ENCODE measurements at places on chromosomes 16 and 17. TPM values are rescaled to one million over a fixed set of nuclear protein-coding genes. Genes with fewer than 3 reads are reported as not detected.

KRTAP17-1 gene
- not detected for total RNA-seq

TRIM72 gene
- total RNA-seq = not detected

CRISPLD2 gene
- total RNA-seq = 6.4 TPM

LRRC75A gene
- total RNA-seq = 0.39 TPM

GRCh38 chr16:57245472-57246113 is 534 bp downstream of the ARL2BP start:
- peaks cover 30% of the 10 kb centered on the region for H3K36me3 ChIP-seq
- H3K27me3 ChIP-seq = no peaks in the 10 kb centered on the region
- peaks cover 5% of the 10 kb centered on the region for H3K4me1 ChIP-seq

DNA sequence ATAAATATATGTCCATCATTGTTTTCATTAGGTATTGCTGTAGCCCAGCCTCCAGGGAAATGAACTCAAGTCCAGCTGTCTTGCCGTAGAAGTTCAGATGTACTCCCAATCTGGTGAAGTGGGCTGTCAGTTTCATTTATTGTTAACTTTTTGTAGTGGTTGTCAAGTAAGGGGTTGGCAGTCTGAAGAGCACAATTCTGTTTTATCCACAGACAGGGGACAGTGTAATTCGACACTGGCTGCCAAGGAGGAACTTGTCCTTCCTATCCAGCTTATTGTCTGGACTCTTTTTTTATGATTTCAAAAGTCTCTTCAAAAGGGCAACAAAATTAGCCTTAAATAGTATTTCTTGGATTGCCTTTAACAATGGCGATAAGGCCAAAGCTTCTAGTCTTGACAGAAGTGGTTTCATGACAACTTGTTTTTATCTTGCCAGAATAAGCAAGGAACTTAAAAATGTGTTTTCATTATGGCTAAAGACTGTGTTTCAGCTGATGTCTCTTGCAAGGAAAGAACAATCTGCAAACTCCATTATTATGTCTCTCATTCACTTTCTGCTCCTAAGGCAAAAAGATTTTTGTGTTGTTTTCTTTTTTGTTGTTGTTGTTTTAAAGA is 73.9 kb upstream of the TANC2 start:
- no peaks in the 10 kb centered on the region for H3K36me3 ChIP-seq
- no peak overlapping the region for H3K27ac ChIP-seq
- H3K27me3 ChIP-seq = no peaks in the 10 kb centered on the region
- no peak overlapping the region for H3K4me3 ChIP-seq
- peaks cover 5% of the 10 kb centered on the region for H3K4me1 ChIP-seq
